ENCODE measurements at places on chromosomes 16 and 17.

DNA sequence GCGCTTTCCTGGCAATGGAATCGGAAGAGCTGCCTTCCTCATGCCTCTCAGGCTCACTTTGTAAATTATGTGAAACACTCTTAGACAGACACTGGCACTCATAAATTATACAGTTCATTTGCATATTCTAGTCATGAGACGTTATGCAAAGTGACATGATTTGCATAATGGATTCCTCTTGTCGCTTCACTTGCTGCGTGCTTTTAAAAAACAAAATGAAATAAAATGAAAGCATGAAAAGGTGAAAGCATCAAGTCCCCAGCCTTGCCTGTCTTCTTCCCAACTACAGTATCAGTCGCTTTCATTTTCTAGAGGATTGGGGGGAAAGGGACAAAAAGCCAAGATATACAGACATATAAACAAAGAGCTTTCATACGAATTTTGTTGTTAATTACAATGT lies 252.8 kb upstream of the PMFBP1 start:
- no peak for DNase-seq

DNA sequence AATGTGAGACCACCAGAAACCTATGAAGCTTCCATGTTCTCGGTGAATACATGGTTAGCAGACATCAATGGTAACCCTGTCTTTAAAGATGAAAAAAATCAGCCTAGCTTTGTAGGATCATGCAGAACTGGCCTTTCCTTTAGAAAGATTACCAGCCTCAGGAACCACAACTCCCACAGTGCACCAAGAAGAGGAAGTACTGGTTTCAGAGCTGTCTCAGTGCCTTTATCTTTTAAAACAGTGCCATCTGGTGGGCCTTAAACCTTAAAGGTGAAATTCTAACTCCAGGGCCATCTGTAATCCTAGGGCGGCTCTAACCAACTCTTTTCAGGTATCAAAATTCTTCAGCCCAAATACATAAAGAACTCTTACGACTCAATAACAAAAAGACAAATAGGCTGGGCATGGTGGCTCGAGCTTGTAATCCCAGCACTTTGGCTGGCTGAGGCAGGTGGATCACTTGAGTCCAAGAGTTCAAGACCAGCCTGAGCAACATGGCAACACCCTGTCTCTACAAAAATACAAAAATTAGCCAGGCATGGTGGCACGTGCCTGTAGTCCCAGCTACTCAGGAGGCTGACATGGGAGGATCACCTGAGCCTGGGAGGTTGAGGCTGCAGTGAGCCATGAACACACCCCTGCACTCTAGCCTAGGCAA lies 5.4 kb downstream of the ATPAF2 start:
- DNase-seq, result peak; percentile 40

- DNase-seq, result no peak
Measured at GRCh38 chr17:27824176-27824715, 23.9 kb upstream of the NOS2 start.

GRCh38 chr17:8889458-8890210 lies 22.2 kb upstream of the PIK3R6 start:
- no peak for DNase-seq

DNA sequence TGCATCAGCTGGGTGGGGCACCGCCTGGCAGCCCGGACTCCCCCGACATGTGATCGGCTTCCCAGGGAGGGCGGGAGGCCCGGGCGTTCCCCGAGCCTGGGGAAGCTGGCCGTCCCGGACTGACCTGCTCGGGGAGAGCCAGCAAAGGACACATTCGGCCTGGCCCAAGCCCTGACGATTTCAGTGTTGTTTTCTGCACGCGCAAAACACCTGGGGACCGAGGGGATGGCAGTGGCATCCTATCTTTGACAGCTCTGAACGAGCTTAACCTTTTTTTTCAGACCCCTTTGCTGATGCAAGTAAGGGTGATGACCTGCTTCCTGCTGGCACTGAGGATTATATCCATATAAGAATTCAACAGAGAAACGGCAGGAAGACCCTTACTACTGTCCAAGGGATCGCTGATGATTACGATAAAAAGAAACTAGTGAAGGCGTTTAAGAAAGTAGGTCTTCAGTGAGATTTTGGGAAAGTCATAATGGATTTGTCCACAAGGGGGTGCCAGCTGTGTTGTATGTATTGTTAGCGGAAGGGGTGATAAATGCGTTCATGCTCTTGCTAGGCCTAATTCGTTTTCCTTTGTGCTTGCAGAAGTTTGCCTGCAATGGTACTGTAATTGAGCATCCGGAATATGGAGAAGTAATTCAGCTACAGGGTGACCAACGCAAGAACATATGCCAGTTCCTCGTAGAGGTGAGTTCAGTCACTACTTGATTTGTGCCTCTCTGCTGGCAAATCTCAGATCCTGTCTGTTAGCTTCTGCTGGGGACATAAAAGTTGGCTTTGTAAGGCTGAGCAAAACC lies 1.0 kb downstream of the EIF1 start:
- no peak for DNase-seq

DNA sequence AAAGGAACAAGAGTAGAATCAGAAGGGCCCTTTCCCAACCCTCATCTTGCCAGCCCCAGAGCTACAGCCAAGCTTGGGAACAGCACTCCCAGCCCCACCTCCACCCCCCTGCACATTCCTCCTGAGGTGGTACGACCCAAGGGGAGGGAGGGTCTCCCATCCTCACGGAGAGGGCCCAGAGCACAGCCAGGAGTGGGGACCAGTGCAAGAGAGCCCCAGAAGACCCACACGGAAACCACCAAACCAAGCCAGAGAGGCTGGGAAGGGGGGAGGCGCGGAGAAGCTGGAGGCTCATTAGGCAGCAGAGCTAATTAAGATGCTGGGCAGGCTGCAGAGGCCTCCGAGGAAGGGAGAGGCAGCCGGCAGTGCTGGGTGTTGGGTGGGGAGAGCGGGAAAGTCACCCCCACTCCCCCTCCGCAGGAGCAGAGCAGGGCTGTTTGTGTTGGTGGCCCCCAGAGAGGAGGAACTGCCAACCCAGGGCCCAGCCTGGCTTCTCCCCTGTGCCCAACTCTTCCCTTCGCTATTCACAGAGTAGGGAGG lies 2.4 kb downstream of the CACNB1 start:
- DNase-seq, result no peak

DNA sequence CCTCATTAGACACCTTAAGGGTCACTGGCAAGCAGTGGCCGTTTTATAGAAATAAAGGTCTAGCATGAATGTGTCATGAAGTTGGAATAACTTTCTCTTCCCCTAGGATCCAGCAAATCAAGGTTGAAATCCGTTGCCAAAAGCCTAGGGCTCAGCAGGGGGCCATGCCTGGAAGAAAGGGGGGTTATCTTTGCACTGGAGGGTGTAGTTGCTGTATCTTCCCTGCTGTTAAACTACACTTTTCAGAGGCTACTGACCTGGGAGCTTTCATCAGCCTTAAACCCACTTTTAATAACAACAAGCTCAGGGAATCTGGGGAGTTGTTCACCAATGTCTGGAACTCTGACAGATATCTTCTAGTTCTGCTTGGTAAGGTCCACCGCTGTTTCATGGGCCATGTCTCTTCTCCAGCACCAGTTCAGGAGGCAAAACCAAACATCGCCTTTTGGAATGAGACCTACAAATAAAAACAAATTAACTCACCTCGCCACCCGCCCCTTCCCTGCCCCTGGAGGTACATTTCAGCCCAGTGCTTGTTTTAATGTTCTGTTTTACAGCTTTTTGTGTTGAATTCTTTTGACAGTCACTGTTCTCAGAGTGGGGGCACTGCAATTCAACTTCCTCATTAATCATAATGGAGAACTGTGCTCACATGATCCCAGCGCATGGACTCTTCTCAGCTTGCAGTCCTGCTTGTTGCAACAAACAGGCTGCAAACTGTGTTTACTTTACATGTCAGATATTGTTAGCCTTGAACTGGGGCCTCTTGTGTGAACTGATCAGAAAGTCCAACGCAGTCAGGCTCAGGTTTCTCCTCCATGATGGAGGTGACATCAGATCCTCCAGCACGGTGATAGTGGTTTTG lies 508.7 kb downstream of the KCNJ2 start:
- DNase-seq, result no peak

DNA sequence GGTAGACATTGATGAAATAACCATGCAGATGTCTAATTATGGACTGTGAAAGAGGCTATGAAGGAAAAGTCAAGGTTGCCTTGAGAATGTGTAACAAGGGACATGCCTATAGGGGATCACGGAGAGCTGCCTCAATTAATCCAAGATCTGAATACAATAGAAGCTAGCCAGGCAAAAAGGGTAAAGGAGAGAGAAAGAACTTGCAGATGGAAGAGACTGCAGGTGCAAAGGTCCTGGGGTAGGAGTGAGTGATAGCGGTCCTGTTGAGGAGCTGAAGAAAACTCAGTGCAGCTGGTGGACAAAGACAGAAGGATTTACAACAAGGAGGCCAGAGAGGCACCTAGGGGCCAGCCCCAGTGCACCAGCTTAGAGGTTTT lies 15.9 kb upstream of the TNS4 start:
- DNase-seq, result no peak

DNA sequence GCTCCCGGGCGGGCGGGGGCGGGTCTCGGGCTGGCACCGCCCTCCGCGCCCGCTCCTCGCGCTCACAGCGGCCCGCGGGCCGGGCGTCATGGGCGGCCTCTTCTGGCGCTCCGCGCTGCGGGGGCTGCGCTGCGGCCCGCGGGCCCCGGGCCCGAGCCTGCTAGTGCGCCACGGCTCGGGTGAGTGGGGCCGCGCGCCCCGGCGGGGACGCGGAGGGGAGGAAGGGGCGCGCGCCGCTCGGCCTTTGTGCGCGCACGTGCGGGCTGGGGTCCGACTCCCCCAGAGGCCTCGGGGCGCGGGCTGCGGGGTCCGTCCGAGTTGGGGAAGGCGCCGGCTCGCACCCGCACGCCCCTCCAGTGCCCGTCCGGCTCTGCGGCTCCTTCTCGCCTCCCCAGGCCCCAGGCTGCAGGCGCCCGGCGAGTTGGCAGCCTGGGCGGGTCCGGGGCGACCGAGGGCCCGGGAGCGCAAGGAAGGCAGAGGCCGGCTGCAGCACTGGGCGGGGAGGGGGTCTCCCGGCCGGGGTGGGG lies at the start of gene NME4:
TSS of gene NME4 (plus strand) at position 65 of the 527 bp plus-strand sequence. CDS start at position 89, 24 bp downstream.
- DNase-seq, result no peak

DNA sequence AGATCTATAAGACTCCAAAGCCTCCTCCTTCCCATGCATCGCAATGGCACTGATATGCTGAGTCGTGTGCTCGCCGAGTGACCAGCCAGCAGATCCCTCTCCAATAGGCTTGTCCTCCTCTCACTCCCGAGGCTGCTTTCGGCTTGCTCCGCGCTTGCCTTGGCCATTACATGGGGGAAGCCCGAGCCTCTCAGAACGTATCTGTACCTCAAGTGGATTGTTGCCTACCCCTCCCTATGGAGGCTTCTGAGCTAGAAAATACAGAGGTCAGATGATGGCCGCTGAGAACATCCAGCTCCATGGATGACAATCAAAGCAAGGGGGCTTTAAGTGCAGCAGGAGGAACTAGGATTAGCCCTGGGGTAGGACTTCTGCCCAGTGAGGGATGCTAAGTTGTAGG lies 7.7 kb upstream of the NLRP1 start:
- DNase-seq, result no peak

DNA sequence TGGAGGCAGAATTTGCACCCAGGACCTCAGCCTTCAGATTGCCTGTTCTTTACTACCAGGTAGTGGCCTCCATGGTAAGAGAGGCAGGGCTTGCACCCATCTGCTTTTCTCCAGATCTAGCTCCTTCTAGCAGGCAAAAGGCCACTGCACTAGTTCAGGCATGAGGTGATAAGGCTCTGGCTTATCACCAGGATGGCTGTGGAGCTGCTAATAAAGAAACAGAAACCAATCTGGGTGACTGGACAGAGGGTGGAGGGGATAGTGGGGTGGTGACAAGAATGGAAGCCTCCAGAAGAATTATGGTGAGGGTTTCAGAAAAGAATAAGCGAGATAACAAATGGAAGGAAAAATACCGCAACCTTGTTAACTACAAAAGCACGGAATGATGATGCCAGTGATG lies 15.5 kb upstream of the SUPT4H1 start:
- DNase-seq, result no peak

DNA sequence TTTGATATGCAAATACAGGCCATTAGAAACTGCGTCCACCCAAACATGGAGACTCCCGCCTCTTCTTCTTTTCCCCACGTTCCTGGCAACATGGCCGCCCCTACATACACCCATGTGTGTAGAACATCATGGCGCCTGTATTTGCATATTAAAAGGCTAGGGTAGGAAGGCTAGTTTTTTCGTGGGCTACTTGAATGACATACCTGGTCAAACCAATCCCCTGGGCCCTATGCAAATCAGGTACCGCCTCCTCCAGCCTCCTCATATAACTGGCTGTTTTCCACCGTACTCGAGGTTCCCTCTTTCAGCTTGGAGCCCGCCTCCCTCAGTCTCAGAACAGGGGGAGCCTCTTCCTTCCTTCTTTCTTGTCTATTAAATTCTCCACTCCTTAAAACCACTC lies 840 bp upstream of the CD300LB start:
- DNase-seq, result peak; percentile 59

DNA sequence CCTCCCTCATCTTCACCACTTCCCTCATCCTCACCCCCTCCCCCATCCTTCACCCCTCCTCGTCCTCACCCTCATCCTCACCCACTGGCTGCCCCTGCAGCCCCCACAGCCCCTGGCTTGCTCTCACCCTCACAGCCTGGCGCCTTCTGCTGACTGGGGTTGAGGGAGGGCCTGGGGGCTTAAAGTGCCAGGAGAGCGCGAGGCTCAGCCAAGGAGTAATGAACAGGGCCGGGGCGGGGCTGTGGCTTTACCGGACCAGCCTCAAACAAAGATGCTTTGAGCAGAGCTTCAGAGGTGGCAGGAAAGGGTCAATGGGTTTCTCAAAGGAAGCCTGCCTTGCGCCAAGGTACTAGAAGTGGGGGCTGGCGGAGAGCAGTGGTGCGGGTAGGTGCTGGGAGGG lies at the start of gene PRSS33:
TSS of gene PRSS33 (minus strand) at position 155 of the 400 bp plus-strand sequence. CDS start 1,013 bp downstream, outside the sequence.
- no peak for DNase-seq

GRCh38 chr17:55770196-55770870 lies 19.5 kb downstream of the PCTP start:
- no peak for DNase-seq

- no peak for DNase-seq
Measured at GRCh38 chr17:41131979-41132378, 8.0 kb upstream of the KRTAP4-12 start.

DNA sequence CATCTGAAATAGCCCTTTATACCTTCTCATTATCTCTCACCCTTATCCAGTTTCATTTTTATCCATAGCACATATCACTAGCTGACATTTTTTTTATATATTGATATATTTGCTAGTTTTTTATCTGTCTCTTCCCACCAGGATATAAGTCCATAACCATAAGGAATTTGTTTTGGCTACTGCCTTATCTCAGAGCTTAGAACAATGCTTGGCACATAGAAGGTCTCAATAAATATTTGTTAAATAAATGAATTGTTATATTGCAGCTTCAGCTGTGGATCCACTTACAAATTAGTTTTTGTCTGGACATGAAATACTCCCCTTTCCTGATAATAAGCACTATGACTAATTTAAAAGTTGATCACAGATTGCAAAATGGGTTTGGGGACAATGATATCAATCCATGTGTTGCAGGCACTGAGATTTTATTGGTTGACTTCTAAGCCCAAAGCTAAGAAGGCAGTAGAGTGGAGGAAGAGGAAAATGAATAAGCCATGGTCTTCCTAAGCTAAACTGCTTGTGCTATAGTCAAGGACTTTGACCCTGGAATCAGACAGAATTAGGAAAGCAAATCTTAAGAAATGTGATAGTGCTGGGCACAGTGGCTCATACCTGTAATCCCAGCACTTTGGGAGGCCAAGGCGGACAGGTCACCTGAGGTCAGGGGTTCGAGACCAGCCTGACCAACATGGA lies 31.9 kb upstream of the YPEL2 start:
- no peak for DNase-seq

GRCh38 chr16:89672177-89672941 lies 14.1 kb upstream of the CDK10 start:
- no peak for DNase-seq

- no peak for DNase-seq
Measured at GRCh38 chr16:83315271-83315670, 492.5 kb upstream of the HSBP1 start.
